ENCODE measurements at places on chromosomes 1 and 21.

- no peak for DNase-seq
These were observed 8.8 kb upstream of the SRP9 start for GRCh38 chr1:225768662-225769426.

DNA sequence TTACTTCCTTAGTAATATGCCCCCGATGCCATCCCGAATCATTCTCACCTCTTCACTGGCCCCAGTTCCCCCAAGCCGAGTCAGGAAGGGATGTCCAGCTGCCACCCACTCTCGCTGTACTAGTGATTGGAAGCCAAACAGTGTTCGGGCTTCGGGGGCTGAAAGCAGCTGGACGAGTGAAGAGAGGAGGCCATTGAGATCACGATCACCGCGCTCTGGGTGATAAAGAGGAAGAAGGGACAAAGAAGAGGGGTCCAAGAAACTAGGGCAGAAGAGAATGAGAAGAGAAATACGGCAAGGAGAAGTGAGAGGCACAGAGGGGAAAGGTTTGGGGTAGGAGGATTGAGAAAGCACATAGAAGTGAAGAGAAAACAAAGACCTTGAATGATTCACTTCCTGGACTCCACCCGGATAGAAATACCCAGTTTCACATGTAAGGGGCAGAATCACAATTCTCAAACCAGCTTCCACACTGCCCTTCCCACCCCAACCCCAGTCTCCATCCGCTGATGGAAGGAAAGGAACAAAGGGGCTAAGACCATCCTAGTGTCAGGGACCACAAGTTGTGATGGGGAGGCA lies 3.7 kb upstream of the SF3B4 start:
- DNase-seq: no peak

DNA sequence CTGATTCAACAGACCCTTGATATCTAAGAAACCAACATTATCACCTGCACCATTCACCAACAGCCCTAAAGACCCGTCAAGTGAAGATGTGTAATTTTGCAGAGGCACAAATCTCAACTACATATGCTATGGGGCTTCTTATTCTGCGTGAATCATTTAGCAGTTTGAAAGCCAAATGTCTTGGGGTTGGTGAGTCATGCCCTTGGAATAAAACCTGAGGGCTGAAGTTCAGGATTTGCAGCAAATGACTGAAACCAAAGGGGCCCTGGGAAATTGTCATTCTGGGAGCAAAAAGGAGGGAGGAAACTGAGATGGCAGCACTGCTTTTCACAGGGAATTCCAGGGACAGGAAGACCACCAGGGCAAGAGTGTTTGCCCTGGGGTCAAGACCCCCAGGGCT lies 79.2 kb upstream of the TNR start:
- no peak for DNase-seq

DNA sequence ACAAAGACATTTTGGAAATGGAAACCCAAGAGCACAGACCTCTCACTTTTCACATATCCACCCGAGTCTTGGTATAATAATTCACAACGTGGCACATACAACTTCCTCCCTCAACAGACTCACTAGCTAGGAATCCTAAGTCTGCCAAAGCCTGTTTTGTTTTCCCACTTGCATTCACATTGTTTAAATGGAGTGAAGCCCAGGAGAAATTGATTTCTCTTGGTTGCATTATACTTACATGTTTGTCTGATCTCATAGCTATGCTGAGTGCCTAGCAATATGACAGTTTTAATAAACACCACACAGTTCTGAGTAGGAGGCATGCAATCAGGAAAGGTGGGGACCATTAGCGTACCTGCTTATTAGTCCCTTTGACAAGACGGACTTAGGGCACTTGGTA lies 348.6 kb upstream of the ADGRL4 start:
- DNase-seq: no peak

DNA sequence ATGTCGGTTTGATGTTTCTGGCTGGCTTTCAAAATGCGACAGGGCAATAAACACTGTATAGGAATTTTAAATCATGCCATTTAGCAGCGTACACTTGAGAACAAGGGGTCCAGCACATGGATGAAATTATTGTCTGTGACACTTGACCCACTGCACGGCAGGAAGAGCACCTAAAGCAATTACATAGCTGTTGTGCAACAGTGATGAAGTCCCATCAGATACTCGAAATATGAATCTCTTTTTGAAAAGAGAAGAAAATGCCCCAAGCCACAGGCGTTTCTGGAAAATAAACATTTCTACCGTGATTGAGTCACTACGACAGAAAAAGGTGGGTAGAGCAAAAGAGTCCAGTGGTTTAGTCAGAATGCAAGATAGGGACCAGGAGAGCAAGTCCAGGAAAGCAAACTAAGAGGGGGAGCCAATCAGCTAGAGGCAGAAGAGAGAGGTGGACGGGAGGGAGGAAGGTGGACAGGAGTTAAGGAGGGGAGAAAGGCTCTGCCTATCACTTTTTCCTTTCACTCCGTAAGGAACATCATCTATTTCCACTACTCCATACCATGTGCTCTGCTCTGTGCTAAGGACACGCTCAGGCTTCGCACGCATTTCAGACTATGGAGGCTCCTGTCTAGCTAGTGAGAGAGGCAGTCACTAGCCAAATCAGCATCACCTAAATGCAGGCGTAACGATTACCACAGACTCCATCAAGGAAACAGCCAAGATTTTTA lies 6.4 kb downstream of the DSCAM start:
- no peak for DNase-seq

DNA sequence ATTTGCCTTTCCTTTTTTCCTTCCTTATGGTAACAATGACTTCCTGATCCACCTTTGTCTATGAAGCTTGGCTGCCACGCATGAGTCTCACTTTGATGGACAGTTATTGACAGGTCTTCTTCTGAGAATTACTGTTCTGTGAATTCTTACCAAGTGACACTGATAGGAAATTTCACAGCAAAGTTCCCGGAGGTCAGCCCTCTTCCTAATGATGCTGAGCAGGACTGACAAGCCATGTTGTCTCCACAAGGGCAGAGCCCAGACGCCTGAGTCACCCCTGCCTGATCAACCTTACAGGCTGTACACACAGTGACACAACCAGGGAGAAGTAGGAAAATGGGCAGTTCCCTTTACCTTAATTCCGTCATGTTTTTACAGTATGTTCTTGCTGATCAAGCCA lies 44.2 kb downstream of the ZC3H11B start:
- DNase-seq: no peak

- DNase-seq: no peak
These were observed 51.8 kb upstream of the A3GALT2 start for GRCh38 chr1:33372677-33373076.

DNA sequence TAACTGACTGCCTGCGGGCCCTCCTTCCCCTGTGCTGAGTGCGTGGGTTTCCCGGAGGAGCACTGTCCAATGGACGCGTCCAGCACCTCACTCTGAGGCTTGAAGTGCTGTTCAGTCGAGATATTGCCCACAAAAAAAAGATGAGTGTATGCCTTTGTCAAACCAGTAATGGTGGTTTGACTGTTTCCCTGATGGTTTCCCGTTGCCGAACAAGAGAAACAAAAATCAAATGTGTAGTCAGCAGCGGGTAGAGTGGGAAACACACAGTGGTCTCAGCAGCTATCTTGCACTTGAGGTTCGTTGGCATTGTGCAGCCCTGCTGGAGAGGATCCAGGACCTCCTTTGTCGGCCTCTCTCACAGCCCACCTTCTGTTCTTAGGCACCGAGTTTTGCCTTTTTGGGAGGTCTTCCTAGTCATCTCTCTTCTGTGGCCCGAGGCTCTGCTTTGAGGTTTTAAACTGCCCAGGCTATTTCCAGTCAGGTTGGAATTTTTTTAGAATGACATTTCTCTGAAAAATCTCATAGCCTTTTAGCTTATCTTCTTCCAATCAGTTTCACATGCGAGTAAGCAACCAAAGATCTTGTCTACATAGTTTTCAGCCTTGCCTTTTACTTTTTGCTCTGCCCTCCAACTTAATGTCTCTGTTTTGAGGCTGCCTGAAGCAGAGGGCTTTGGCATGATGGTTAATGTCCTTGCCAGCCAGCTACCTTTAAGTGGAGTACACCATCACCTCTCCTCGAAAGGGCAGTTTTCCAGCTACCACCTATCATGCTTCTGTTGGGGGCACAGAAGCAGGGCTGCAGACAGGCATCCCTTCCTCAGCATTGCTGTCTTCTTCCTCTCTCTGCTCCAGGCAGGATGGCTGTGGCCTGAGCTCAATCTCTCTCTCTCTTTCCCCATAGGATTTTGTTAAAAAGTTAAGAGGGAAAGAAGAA lies 132.3 kb downstream of the URB2 start:
- no peak for DNase-seq

- no peak for DNase-seq
These were observed 1.2 kb upstream of the UBL4B start for GRCh38 chr1:110111081-110111480.

- DNase-seq: no peak
These were observed 22.5 kb downstream of the CEPT1 start for GRCh38 chr1:111162488-111162880.

DNA sequence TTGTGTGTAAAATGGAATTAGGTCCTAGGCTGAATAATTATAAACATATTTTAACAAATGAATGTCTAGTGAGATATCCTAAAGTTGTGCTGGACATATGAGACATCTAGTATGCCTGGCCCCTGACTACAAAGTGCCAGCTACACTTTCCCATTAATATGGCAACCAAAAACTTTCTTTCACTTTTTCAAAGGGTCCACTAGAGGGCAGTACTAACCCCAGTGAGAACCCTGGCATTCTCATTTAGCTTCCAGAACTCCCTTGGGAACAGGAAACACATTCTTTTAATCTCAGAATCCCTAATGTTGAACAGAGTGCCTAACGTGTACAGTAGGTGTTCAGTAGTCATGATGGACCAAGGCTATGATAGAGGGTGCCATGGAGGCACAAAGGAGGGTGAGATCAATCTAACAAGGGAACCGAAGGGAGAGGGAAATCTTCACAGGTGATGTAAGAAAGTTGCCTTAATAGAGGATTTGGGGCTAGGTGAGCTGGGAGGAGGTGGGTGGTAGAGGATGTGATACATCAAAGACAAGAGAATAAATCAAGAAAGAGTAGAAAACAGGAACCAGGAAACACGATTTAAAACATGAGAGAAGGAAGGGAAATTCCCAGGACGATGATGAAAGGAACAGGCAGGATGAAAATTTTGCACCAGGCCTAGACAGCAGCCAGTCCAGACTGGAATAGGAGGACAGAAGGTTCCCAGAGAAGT lies 41.6 kb downstream of the NSL1 start:
- no peak for DNase-seq

- no peak for DNase-seq
These were observed 9.6 kb upstream of the GUCA2A start for GRCh38 chr1:42173961-42174735.

- no peak for DNase-seq
These were observed 3.8 kb downstream of the CELSR2 start for GRCh38 chr1:109252893-109253802.

Measured in DMS79 (cell line).